HT1080 (cell line): ENCODE measurements at places on chromosomes 7 and 10. TPM values are rescaled to one million over a fixed set of nuclear protein-coding genes. Genes with fewer than 3 reads are reported as not detected.

DNA sequence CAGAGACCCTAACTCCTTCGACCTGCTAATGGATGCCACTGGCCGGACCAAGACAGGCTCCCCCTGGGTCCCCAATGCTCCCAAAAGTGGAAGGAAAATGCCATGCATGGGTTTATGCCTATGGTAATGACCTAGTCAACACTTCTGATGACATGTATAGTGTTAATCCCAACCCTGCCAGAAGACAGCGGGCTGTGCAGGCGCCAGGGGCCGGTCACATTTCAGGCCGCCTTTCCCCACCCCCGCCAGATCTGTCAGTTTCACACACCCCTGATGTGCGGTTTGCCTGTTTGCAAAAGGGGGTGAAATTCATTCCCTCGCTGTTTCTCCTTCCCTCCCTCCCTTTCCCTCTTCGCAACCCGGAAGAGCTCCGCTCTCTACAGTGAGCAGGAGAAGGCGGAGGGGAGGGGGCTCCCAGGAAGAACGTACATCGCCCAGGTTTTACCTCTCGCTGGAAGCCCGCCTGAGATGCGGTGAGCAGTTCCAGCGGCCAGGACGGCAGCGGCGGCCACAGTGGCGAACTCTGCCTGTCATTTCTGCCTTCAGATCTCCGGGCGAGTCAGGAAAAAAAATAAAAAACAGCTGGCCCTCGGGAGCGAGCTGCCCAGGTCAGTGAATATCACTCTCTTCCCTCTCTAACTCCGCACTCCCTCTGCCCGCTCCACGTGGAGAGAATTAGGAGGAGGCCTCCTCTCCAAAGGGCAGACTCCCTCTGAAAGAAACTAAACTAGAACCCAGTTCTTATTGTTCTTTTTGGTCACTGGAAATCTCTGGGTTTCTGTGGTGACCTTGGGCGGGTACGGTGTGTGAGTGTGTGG is 9.4 kb upstream of the GATA3 start:
- no peak for DNase-seq

The GNGT1 gene
- not detected in 2 replicates for total RNA-seq

The TRIM73 gene
- total RNA-seq = 0.10 TPM in 1 of 2 replicates, not detected in the other

GRCh38 chr10:3784510-3785250 is at the start of gene KLF6:
KLF6 (minus strand) TSS chr10:3785209; CDS start chr10:3785014, 195 bp downstream.
- no peak for DNase-seq

DNA sequence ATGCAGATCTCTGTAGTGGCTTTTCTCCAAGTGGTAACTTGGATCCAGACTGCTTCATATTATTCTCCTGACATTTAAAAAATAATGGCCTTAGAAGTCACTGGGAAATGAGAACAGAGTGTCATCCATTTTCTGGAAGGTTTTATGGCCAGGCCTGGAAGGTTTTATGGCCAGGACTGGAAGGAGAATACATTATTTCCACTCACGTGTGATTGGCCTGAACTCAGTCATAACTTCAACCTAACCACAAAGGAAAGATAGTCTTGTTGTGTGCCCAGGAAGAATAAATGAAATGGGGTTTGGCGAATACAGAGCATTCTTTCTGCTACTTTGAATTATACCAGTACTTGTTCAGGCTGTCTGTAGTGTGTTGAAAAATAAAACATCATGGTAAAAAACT is 360.9 kb downstream of the GPAM start:
- no peak for DNase-seq

DNA sequence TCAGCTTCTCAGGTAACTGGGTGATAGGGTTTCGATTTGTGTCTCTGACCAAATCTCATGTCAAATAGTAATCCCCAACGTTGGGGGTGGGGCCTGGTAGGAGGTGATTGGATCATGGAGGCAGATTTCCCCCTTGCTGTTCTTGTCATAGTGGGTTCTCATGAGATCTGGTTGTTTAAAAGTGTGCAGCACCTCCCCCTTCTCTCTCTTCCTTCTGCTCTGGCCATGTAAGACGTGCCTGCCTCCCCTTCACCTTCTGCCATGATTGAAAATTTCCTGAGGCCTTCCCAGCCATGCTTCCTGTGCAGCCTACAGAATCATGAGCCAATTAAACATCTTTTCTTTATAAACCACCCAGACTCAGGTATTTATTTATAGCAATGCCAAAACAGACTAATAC is 21.9 kb upstream of the SMURF1 start:
- no peak for DNase-seq

GRCh38 chr7:151630358-151630757 is 110.7 kb upstream of the RHEB start:
- no peak for DNase-seq
